ENCODE measurements at places on chromosomes 2 and 18. TPM values are rescaled to one million over a fixed set of nuclear protein-coding genes. Genes with fewer than 3 reads are reported as not detected.

DNA sequence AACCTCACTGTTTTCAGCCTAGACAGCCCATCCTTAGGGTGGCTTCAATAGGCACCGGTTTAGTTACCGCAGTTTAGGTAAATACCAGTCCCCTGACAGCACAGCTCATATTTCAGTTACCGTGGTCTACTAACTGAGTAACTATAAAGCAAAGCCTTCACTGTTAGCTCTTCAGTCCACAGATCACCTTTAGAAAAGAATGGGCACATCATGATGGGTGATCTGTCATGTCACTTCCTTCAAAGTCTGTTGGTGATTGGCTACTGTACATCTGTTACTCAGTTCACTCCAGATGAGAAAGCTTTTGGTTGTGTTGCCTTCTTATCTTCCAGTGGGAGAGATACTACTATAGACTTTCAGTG, 21.0 kb downstream of the SLC20A1 start:
- H3K36me3 ChIP-seq: peaks cover 24% of the 10 kb centered on the region
- no peak for DNase-seq
- no peaks in the 10 kb centered on the region for H3K27me3 ChIP-seq
- no peak overlapping the region for H3K4me3 ChIP-seq
- no peak overlapping the region for H3K27ac ChIP-seq

- no peak for DNase-seq
- H3K36me3 ChIP-seq: peaks cover 3% of the 10 kb centered on the region
Observed at GRCh38 chr2:46970334-46971288, 55.0 kb upstream of the MCFD2 start.

DNA sequence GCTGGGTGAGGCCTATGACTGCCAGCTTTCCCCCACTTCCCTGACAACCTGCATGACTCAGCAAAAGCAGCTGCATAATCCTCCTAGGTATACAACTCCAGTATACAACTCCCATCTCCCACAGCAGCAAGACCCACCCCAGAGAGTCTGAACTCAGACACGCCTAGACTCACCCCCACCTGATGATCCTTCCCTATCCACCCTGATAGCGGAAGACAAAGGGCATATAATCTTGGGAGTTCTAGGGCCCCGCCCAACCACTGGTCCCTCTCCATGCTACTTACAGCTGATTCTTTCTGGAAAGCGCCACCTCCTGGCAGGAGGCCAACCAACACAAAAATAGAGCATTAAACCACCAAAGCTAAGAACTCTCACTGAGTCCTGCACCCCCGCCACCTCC, 296.5 kb downstream of the DCC start:
- no peak overlapping the region for H3K27ac ChIP-seq
- no peak overlapping the region for H3K4me3 ChIP-seq
- DNase-seq: no peak
- no peaks in the 10 kb centered on the region for H3K27me3 ChIP-seq

POTEC gene
- total RNA-seq: not detected

DNA sequence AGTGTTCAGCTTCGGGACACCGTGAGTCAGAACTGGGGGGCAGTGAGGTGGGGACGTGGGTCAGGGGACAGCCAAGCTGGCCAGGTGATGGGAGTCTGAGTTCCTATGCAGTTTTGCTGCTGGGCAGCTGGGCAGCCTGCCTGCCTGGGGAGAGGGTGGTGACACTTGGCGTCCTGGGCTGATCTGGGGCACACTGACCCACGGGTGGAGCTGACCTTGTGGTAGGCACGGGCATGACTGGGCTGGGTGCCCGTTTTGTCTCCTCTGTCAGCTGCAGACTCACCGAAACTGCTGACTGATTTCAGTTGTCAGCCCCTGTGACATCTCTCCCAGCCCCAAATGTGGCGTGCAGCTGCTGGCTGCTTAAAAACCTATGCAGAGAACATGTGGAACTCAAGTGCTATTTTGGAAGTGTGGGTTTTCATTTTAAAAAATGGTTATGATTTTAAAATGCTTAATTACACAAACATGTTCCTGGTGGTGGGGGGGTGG, 32.6 kb upstream of the E2F6 start:
- DNase-seq: peak; percentile 34
- H3K27ac ChIP-seq: no peak overlapping the region
- H3K4me1 ChIP-seq: peaks cover 19% of the 10 kb centered on the region
- no peaks in the 10 kb centered on the region for H3K36me3 ChIP-seq

PROKR1 gene
- total RNA-seq: not detected

- peak; percentile 86 for DNase-seq
- H3K27me3 ChIP-seq: peaks cover 21% of the 10 kb centered on the region
- no peak within 1 kb of the TSS for H3K27ac ChIP-seq
- peaks cover 19% of the 10 kb centered on the region for H3K4me1 ChIP-seq
- no peaks in the 10 kb centered on the region for H3K36me3 ChIP-seq
Observed at GRCh38 chr2:182866461-182867406, at the start of gene FRZB. Gene FRZB, minus strand, starts transcription at chr2:182866637. Its CDS starts 85 bp downstream, at chr2:182866552.

GRCh38 chr2:42523341-42523740, 29.6 kb upstream of the KCNG3 start:
- no peaks in the 10 kb centered on the region for H3K36me3 ChIP-seq
- no peaks in the 10 kb centered on the region for H3K4me1 ChIP-seq
- H3K4me3 ChIP-seq: no peak overlapping the region
- no peak overlapping the region for H3K27ac ChIP-seq
- no peaks in the 10 kb centered on the region for H3K27me3 ChIP-seq

GRCh38 chr18:39039813-39040212, 1474.2 kb upstream of the CELF4 start:
- H3K27ac ChIP-seq: no peak overlapping the region
- no peak overlapping the region for H3K4me3 ChIP-seq
- H3K36me3 ChIP-seq: no peaks in the 10 kb centered on the region
- no peak for DNase-seq

AMER3 gene
- 0.74 TPM for total RNA-seq

GRCh38 chr2:48482313-48482712, 47.6 kb upstream of the STON1 start:
- no peak overlapping the region for H3K4me3 ChIP-seq
- H3K27me3 ChIP-seq: no peaks in the 10 kb centered on the region
- no peak for DNase-seq
- peaks cover 3% of the 10 kb centered on the region for H3K4me1 ChIP-seq
- no peak overlapping the region for H3K27ac ChIP-seq

C2orf15 gene
- total RNA-seq: 3.6 TPM

GRCh38 chr2:147888680-147889079, 43.9 kb downstream of the ACVR2A start:
- DNase-seq: no peak
- H3K4me1 ChIP-seq: no peaks in the 10 kb centered on the region
- no peaks in the 10 kb centered on the region for H3K27me3 ChIP-seq
- H3K36me3 ChIP-seq: no peaks in the 10 kb centered on the region
- no peak overlapping the region for H3K27ac ChIP-seq
- H3K4me3 ChIP-seq: no peak overlapping the region

DNA sequence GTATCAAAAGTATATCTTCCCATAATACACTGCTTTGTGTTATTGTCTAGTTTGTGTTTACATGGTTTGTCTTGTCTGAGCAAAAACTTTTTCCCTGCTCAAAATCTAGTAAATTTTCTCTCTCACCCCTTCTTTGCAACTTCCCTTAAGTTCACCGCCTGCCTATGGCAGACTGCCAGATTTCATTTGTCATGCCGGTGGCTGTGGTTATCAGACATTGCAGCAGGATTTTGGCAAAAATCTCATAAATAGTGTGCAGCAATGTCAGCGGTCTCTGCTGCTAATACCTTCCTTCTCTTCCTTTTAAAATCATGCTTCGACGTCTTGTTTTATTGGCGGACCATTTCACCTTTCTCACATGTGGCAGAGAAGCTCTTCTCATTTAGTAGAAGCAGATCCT, 45.6 kb upstream of the TMEM178A start:
- H3K27me3 ChIP-seq: no peaks in the 10 kb centered on the region
- no peaks in the 10 kb centered on the region for H3K36me3 ChIP-seq
- no peak overlapping the region for H3K4me3 ChIP-seq
- H3K4me1 ChIP-seq: peaks cover 63% of the 10 kb centered on the region
- no peak overlapping the region for H3K27ac ChIP-seq
- DNase-seq: peak; percentile 89

GRCh38 chr2:102770506-102770905, 8.7 kb downstream of the TMEM182 start:
- H3K36me3 ChIP-seq: no peaks in the 10 kb centered on the region
- DNase-seq: no peak
- no peak overlapping the region for H3K27ac ChIP-seq
- no peaks in the 10 kb centered on the region for H3K27me3 ChIP-seq

LIMS3 gene
- 3.3 TPM for total RNA-seq

E2F6 gene
- 13.8 TPM for total RNA-seq

EPHA4 gene
- total RNA-seq: 21.8 TPM

DNA sequence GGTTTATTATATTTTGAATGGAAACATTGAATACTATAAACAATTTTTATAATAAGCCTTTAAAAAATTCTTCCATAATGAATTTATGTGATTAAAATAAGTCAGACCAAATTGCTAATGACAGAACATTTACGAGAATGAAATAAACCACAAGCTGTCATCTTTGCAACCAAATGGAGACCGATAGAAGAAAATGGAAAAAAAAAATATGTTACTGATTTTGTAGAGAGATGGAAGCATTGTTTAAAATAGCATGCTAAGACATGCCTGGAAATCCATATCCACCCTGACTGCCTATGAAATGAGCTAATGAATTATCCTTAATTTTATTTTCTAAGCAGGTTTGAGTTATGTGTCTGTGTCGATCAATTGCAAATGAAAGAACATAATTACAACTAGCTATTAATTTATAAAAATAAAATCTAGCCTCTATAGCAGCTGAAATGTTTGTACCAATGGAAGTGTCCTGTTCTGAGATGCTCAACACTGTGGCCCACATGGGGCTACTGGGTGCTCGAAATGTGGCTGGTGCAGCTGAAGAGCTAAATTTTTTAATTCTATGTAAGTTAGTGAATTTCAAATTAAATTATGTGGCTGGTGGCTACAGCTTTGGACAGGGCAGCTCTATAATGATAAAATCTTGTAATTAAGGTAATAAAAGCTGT, 832.8 kb downstream of the RNF144A start:
- no peak overlapping the region for H3K4me3 ChIP-seq
- H3K27me3 ChIP-seq: no peaks in the 10 kb centered on the region
- H3K4me1 ChIP-seq: no peaks in the 10 kb centered on the region

DNA sequence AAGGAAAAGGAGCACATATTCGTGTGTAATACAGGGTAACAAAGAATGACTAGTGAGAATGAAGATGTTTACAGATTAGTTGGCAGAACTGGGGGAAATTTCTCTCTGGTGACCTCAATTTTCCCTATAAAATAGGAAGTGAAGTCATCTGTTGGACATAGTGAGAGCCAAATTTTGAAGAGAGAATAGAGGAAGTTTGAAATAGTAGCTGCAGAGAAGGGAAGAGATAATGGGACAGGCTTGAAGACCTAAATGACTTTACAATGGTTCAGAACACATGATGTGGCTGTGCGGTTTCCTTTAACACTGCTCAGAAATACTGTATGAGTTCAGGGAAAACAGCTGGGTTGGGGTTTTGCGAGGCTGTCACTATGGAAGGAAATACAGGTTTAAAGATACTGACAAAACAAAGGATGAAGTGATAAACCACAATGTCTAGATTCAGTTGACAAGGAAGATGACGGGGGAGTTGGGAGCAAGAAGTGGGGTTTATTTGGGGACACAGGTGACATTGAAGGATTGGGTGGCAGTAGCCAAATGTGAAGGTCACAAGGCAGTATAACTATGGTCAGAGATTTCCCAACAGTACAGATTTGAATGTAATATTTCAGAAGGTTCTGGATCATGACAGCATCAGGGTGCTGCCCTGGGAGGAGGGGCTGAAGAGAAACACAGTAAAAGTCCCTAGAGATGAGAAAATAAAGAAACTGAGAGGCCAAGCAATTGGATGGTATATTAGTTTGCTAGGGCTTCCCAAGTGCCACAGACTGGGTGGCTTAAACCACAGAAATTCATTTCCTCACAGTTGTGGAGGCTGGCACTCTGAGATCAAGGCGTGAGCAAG, 82.6 kb upstream of the TANK start:
- no peaks in the 10 kb centered on the region for H3K27me3 ChIP-seq
- peak overlapping the region; percentile 68 for H3K27ac ChIP-seq
- H3K4me1 ChIP-seq: no peaks in the 10 kb centered on the region
- H3K4me3 ChIP-seq: no peak overlapping the region

PDCL3 gene
- 19.7 TPM for total RNA-seq

DNA sequence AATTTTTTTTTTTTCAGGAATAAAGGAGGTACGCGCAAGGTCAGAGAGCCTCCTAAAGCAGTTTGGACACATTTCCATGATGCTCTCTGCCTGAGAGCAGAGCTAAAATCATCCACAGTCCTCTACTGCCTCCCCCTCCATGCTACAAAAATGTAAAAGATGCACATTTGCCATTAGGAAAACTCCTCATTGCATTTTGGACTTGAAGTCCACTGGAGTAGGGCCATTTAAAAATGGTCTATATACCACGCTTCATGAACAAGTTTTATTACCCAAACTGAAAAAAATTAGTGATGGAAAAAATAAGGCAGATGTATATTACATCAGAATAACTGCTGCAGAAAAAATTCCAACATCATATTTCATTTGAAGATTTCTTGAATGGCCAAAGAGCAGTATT, 256.0 kb downstream of the AFF3 start:
- no peaks in the 10 kb centered on the region for H3K27me3 ChIP-seq
- DNase-seq: no peak
- H3K36me3 ChIP-seq: no peaks in the 10 kb centered on the region

GRCh38 chr18:38006541-38006940, 440.9 kb upstream of the CELF4 start:
- DNase-seq: peak; percentile 46
- H3K36me3 ChIP-seq: no peaks in the 10 kb centered on the region
- no peaks in the 10 kb centered on the region for H3K4me1 ChIP-seq
- H3K4me3 ChIP-seq: no peak overlapping the region

DNA sequence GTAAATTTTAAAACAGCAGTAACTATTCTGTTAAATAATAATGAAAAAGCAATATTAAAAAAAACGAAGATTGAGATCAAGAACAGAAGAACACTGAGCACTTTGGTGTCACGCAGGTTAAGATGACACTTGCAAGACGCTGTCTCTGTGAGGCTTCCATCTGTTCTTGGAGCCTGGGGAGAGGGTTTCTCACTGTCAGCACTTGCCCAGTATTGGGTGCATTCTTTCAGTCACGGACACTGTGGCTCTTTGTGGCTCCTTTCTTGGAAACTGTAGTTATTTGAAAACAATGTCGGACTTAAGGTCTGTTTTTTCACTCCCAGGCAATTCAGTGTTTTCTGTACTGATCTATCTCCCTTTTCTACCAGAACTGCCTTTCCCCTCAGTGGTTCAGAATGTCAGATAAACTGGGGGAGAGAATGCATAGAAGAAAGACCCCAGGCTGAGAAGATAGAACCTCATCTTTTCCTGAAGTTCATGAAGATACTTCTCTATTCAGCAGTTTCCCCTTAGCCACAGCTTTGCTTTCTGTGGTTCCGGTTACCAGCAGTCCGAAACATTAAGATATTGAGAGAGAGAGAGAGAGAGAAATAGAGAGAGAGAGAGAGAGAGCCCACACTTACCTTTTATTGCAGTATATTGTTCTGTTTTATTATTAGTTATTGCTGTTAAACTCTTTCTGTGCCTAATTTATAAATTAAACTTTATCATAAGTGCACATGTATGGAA, 283.3 kb downstream of the DCDC2C start:
- DNase-seq: no peak
- H3K36me3 ChIP-seq: no peaks in the 10 kb centered on the region
- no peaks in the 10 kb centered on the region for H3K27me3 ChIP-seq
- no peak overlapping the region for H3K27ac ChIP-seq

SIX3 gene
- not detected for total RNA-seq

GRCh38 chr2:222671259-222672067, at the start of gene MOGAT1:
Gene MOGAT1, plus strand, starts transcription at chr2:222671658. Its CDS starts 128 bp downstream, at chr2:222671786.
- H3K27ac ChIP-seq: peak within 1 kb of the TSS; percentile 14
- H3K36me3 ChIP-seq: no peaks in the 10 kb centered on the region
- peak within 1 kb of the TSS; percentile 43 for H3K4me3 ChIP-seq
- peaks cover 8% of the 10 kb centered on the region for H3K4me1 ChIP-seq
- H3K27me3 ChIP-seq: peaks cover 21% of the 10 kb centered on the region
- DNase-seq: peak; percentile 59
